ENCODE measurements at places on chromosomes 13 and 19.
A peak's percentile ranks its signal among the peaks of the same experiment; 100 is the strongest.

- DNase-seq, result no peak
These were observed 173.1 kb downstream of the LACC1 start for GRCh38 chr13:44052780-44053184.

- DNase-seq, result no peak
These were observed 15.4 kb upstream of the MATK start for GRCh38 chr19:3801412-3802096.

DNA sequence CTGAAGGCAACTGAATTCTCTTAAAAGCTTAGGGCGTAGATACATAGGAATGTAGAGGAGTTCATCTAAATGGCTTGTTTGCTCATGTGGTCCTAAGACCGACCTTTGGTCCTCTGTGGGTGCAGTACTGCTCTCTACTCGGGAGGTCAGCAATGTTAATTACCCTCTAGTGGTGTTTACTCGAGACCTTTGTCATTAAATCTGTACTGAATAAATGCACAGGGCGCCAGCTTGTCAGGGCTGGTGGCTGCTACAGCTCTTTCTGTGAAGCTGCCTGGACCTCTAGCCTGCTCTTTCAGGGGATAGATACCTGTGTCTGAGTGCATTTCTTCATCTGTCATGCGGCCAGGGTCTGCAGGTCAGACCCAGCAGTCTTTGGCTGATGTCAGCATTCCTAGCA lies 29.2 kb upstream of the MPHOSPH8 start:
- no peak for DNase-seq

DNA sequence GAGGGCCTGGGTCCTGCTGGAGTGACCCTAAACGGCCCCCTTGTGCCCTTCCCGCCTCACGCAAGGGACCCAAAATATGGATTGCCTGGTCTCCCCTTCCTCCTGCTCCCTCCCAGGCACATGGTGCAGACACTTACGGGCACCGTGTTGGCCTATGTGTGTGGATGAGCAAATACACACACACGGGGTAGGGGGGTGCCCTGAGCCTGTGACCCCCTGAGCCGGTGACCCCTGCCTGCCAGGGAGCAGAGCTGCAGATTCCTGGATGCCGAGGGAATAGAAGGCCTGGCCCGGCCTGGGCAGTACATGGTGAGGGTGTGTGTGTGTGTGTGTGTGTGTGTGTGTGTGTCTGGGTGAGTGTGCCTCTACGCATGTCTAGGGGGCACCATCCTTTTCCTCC lies 33.3 kb downstream of the CEBPA start:
- no peak for DNase-seq

- DNase-seq, result no peak
These were observed 328 bp downstream of the CYP4F12 start for GRCh38 chr19:15673176-15673654.

DNA sequence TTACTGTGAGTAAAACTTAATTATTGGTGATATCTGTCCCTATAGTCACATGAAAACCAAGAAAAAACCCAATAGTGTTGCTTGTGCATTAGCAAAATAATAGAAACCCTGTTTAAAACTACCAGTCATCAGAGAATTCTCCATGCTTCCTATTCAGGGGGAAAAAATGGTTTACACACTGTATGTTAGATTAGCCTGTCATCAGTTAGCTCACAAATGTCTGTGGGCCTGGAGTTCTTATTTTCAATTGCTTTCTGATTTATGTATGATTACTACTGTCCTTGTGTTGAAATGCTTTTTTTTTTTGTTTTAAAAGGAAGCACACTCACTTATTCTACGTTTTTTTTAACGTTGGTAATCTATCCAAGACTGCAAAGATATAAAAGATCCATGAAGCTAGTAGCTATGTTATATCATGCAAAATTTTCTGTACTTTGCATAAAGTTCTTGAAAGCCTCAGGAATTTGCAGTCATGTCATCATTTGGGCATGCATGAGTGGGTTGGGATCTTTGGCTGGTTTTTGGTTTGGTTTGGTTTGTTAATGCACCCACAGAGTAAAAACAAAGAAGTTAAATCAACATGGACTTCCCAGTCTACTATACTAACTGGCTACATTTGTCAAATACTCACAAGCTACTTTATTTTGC lies 25.9 kb downstream of the RXFP2 start:
- DNase-seq, result no peak

GRCh38 chr19:43784981-43785808 lies 4.4 kb upstream of the KCNN4 start:
- peak; percentile 31 for DNase-seq

GRCh38 chr13:50760751-50761150 lies 82.7 kb downstream of the DLEU7 start:
- no peak for DNase-seq

DNA sequence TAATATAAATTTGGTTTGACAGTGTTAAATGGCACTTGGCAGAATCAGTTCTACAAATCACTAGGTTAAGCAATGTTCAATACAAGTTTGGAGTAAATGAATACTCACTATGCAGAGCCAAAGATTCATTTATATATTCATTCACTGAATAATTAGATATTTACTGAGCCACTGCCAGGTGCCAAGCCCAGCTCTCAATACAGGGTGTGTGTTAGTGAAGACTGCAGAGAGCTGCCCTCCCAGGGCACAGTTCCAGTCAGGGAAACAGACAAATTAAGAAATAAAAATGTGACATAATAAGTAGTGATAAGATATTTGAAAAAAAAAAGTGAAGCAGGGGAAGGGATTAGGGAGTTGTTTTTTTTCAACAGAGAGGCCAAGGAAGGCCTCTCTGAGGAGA lies 411.7 kb downstream of the KCNRG start:
- no peak for DNase-seq

- no peak for DNase-seq
These were observed 32.3 kb downstream of the DPF1 start for GRCh38 chr19:38191747-38192146.

DNA sequence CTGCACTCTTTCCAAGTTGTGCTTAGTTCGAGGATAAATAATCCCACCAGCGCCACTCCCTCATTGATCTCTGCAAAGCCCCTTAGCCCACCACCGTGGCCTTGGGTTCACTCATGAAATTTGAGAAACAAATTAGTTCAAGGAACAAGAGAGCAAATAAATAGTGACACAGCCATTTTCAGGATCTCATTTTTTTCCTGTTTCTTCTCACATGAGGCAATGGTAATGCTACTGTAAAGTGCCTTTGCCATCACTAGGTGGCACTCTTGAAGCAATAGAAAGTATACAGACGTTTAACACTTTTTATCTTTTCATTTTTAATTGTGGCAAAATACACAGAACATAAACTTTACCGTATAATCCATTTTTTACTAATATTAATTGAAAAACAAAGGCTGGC lies 76.8 kb upstream of the ZNF835 start:
- peak; percentile 47 for DNase-seq

- no peak for DNase-seq
These were observed 30.7 kb upstream of the POMP start for GRCh38 chr13:28628241-28628640.

- DNase-seq, result no peak
These were observed 75.0 kb downstream of the TEX26 start for GRCh38 chr13:31007417-31007816.

DNA sequence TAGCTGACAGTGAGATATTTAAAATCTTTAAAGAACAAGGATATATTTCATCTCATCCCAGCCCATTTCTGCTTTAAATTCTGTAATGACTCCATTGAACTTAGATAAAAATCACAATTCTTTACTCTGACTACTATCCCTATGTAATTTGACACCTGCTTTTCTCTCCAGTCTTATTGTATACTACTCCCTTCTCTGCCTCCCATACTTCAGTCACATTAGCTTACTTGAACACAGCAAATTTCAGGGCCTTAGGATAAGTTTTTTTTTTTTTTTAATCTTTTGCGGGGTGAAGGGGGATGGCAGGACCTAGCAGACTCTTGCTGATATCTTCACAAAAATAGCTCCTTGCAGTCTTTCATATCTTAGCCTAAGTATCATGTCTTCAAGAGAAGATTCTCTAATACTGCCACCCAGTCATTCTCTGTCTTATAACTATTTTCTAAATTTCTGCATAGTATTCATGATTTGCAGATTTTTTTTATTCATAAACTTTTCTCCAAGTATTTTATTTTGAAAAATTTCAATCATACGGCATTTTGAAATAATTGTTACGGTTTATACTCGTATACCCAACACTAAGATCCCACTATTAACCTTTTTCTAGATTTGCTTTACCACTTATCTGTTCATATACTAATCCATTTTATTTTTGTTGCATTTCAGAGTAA lies 151.4 kb downstream of the PCCA start:
- DNase-seq, result no peak

GRCh38 chr13:112990783-112991182 lies 21.8 kb downstream of the MCF2L start:
- DNase-seq, result peak; percentile 44

DNA sequence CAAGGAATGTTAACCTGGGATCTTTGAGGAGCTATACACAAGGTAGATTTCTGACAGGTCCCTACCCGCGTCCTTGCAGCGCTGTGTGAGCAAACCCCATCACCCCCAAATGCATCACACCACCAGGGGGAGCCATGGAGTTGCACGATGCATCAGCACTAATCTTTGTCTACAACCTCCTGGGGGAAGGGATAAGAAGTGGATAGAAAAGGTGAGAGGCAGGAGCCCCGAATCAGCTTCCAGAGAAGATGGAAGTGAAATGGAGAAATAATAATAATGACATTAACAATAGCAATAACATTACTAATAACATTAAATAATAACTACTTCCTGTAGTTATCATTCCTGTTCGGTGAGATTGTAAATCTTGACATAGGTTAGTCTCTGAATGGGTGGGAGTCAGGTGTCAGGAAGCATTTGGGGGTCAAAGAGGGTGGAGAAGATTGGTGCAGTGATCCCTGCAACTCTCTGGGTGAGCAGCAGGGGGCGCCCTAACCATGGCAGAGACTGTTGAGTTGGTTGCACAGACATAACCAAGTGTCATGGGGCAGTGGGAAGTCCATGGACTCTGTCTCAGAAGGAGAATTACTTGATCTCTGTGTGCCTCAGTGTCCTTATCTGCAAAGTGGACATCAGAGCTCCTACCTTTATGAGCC lies 16.5 kb downstream of the SIGLEC7 start:
- peak; percentile 23 for DNase-seq

GRCh38 chr13:40409278-40409677 lies 257.2 kb downstream of the FOXO1 start:
- DNase-seq, result no peak

DNA sequence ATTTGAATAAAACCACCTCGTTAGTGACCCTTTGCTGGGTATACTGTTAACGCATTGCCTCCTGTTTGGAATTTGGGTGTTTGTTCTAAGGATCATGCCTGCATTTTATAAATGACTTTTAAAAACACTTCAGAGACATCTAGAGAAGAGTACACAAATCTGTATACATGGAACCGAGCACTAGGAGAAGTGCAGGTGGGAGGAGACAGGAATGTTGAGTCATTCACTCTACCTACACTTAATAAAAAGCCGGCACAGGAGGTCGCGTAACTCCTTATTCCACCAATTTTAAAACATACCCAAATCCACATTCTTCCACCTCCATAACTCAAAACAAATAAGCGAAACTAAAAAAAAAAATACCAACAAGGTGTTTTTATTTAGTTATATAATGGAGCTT lies 48.6 kb downstream of the FGF9 start:
- no peak for DNase-seq

DNA sequence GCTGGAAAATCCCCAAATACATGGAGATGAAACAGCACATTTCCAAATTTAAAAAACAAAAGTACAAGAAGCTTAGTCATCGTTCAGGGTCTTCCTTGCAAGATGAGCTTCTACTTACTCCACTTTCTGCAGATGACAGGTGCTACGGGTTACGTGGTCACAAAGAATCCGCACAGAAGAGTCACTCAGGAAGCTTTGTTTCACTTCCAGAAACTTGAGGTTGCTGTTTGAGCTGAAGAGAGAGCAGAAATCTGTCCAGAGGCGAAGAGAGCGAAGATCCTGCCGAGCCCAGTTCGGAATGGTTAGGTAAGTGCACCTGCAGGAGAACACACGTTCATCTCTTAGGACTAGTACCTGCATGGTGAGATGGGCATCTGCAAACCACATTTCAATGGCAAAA lies 9.4 kb downstream of the NLRP7 start:
- DNase-seq, result no peak

DNA sequence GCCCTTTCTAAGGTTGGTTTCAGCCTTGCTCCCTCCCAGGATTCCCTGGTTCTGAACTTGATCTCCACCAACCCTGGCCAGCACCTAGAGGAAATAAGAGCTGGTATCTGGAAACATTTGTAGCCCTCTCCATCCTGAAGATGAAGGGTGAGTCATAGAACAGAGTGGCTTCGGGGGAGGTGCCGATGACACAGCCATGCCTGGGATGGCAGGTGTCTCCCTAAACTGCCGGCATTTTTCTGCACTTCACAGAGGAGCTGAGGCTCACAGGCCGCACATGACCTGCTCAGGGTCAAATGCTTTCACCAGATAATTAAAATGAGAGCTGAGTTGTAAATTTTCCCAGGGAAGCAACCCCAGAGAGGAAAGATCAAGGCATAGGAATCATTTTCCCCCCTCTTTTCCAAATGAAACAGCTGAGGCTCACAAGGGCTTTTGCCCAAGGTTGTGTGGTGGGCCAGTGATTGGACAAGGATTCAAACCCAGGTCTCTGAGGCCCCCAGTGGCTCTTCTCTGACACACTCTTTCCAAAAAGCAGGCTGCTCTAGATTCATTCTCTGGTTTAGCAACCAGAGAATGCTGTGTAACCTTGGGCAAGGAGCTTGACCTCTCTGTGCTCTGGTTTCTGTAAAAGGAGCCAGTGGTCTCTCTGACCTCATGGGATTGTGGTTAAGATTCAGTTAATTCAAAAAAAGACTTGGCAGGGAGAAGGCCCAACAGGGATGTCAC lies 1.2 kb upstream of the SLC25A42 start:
- DNase-seq, result no peak

DNA sequence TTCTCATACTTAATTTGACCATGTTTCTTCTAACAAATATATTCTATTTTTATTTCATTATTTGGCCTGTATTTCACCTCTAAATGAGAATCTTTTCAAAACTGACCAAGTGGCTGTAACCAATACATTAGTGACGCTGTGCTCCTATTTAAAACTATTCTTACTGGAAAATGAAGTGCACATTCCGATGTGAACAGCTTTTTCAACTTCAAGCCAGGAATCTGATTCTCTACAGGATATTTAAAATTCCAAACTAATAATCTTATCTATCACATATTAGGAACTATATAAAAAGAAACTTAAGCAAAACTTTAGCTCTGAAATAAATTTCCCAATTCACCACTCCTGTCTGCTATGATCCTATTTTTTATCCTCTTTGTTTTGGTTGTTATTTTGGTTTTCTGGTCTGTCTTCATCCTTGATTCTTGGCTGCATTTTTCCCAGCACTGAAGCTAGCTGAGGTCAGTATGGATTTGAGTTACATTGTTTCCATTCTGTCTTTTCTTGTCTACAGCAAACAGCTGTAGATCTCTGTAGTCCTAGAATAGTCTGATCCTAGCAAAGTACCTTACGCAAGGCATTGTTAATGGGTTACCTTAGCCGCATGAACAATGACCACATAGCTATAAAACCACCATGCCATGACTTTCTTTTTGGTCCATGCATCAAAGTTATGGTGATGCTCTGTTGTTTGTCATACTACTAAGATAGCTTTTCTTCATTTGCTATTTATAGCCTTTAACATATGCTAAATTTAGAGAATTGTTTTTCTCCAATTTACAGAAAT lies 748.6 kb upstream of the SPRY2 start:
- DNase-seq, result no peak

Data from NCI-H1930 (cell line).